GM12878 (cell line): ENCODE measurements at places on chromosomes 16 and 17. TPM values are rescaled to one million over a fixed set of nuclear protein-coding genes. Genes with fewer than 3 reads are reported as not detected.

ABCA9 gene
- 0.03 and 0.10 TPM in 2 replicates for polyA plus RNA-seq

TEKT1 gene
- not detected in 2 replicates for polyA plus RNA-seq

MPP3 gene
- polyA plus RNA-seq = not detected in 2 replicates

TMC8 gene
- polyA plus RNA-seq = 31.4 and 38.2 TPM in 2 replicates

QPRT gene
- 26.4 and 31.4 TPM in 2 replicates for polyA plus RNA-seq

CDIP1 gene
- polyA plus RNA-seq = 29.4 and 31.0 TPM in 2 replicates

MPV17L gene
- not detected in 2 replicates for polyA plus RNA-seq

CDH13 gene
- polyA plus RNA-seq = 0.05 TPM in 1 of 2 replicates, not detected in the other

CFAP97D1 gene
- not detected in 2 replicates for polyA plus RNA-seq

DNAAF8 gene
- polyA plus RNA-seq = 0.67 and 0.78 TPM in 2 replicates

PAFAH1B1 gene
- polyA plus RNA-seq = 49.4 and 58.0 TPM in 2 replicates

PRSS53 gene
- 0.32 and 0.35 TPM in 2 replicates for polyA plus RNA-seq

KRTAP2-3 gene
- polyA plus RNA-seq = not detected in 2 replicates

SDR42E1 gene
- polyA plus RNA-seq = 3.8 and 4.0 TPM in 2 replicates

SOST gene
- polyA plus RNA-seq = not detected in 2 replicates

GP1BA gene
- 0.29 and 0.64 TPM in 2 replicates for polyA plus RNA-seq

NLRP1 gene
- polyA plus RNA-seq = 8.0 TPM in 2 replicates

WNT9B gene
- polyA plus RNA-seq = not detected in 2 replicates

KRT25 gene
- polyA plus RNA-seq = not detected in 2 replicates

ABI3 gene
- polyA plus RNA-seq = 107 and 109 TPM in 2 replicates

G6PC1 gene
- not detected in 2 replicates for polyA plus RNA-seq

CSF3 gene
- polyA plus RNA-seq = 0.12 TPM in 1 of 2 replicates, not detected in the other

LITAFD gene
- not detected in 2 replicates for polyA plus RNA-seq

KARS1 gene
- 304 and 321 TPM in 2 replicates for polyA plus RNA-seq

MRC2 gene
- 0.30 and 0.33 TPM in 2 replicates for polyA plus RNA-seq

PLEKHH3 gene
- polyA plus RNA-seq = 6.1 and 11.8 TPM in 2 replicates

EFNB3 gene
- polyA plus RNA-seq = not detected in 2 replicates

BAIAP3 gene
- polyA plus RNA-seq = 0.19 and 0.31 TPM in 2 replicates

FGF11 gene
- 0.97 and 1.9 TPM in 2 replicates for polyA plus RNA-seq

SYNGR3 gene
- polyA plus RNA-seq = 3.5 and 4.4 TPM in 2 replicates

DDX19B gene
- polyA plus RNA-seq = 54.8 and 59.4 TPM in 2 replicates

HBM gene
- polyA plus RNA-seq = not detected in 2 replicates

PPY gene
- not detected in 2 replicates for polyA plus RNA-seq

SMIM5 gene
- polyA plus RNA-seq = 0.08 and 0.20 TPM in 2 replicates

PNPO gene
- polyA plus RNA-seq = 33.2 and 40.2 TPM in 2 replicates

ZNF668 gene
- 12.6 and 13.4 TPM in 2 replicates for polyA plus RNA-seq

MSLN gene
- not detected in 2 replicates for polyA plus RNA-seq

PTGES3L gene
- 1.6 and 1.9 TPM in 2 replicates for polyA plus RNA-seq

TAC4 gene
- not detected in 2 replicates for polyA plus RNA-seq

PLA2G10 gene
- polyA plus RNA-seq = not detected in 2 replicates

ZNF423 gene
- 0.09 TPM in 2 replicates for polyA plus RNA-seq

NPW gene
- polyA plus RNA-seq = 0.65 and 2.5 TPM in 2 replicates

MGRN1 gene
- 16.6 and 16.7 TPM in 2 replicates for polyA plus RNA-seq

FBXO39 gene
- not detected in 2 replicates for polyA plus RNA-seq

CDH11 gene
- polyA plus RNA-seq = 0.33 and 0.82 TPM in 2 replicates

HSPB9 gene
- 0.40 TPM in 1 of 2 replicates, not detected in the other for polyA plus RNA-seq

KRT222 gene
- polyA plus RNA-seq = not detected in 2 replicates

KRTAP4-6 gene
- not detected in 2 replicates for polyA plus RNA-seq

TPPP3 gene
- not detected in 2 replicates for polyA plus RNA-seq

BRIP1 gene
- polyA plus RNA-seq = 11.9 and 13.4 TPM in 2 replicates

GRB2 gene
- 268 TPM in 2 replicates for polyA plus RNA-seq

ARHGDIG gene
- polyA plus RNA-seq = not detected in 2 replicates
